ENCODE measurements at places on chromosomes 16 and 17.
A peak's percentile ranks its signal among the peaks of the same experiment; 100 is the strongest.

- DNase-seq: peak; percentile 51
Measured at GRCh38 chr16:66408163-66409048, 18.7 kb upstream of the BEAN1 start.

GRCh38 chr16:9264067-9264466 is 172.6 kb downstream of the HAPSTR1 start:
- no peak for DNase-seq

DNA sequence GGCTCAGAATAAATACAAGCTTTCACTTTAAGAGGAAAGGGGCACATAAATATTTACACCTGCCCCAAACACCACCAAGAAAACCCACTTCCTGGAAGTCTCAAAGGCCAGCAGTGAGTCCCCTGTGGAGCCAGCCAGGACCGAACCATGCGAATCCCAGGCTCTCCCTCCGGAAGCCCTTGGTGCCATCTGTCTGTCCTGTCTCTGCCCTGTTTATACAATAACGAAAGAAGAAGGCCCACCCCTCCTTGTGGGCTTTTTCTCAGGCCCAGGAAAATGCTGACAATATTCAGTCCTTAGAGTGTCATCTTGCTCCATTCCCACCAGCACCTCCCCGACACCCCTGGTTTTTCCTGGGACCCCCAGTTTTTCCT is 3.6 kb upstream of the SLC6A4 start:
- DNase-seq: peak; percentile 36

DNA sequence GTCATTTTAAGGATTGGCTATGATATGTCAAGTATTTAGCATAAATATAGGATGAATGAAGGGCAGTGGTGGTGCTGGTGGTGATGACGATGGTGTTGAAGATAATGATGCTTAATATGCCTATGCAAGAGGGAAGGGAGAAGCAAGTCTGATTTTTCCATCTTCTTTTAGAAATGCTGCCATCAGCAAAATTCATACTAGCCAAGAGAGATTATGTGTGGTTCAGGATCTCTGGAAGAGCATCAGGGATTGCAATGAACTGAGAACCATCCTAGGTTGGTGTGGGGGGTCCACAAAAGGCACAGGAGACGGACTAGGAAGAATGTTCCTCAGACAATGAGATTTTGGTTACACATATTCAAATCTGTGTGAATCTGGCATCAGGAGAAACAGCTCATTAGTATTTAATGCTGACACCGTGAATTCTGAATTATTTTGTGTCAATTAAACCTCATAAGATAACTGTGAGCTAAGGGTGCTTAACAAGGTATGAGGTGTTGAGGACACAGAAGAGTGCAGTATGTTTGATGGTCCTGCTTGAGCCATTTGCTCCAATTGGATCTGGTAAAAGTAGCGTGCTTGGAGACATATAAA is 1120.8 kb upstream of the GOT2 start:
- DNase-seq: no peak

- no peak for DNase-seq
Measured at GRCh38 chr16:86075488-86075785, 176.5 kb downstream of the IRF8 start.
